ENCODE measurements at places on chromosomes 5 and 9.
A peak's percentile ranks its signal among the peaks of the same experiment; 100 is the strongest.

GRCh38 chr5:33438996-33439395, 1.8 kb upstream of the TARS1 start:
- DNase-seq, result no peak

- DNase-seq, result no peak
Measured at GRCh38 chr5:17817990-17818389, 183.7 kb downstream of the TAF11L14 start.

GRCh38 chr5:133925866-133926488, 42.4 kb downstream of the C5orf15 start:
- peak; percentile 69 for DNase-seq

DNA sequence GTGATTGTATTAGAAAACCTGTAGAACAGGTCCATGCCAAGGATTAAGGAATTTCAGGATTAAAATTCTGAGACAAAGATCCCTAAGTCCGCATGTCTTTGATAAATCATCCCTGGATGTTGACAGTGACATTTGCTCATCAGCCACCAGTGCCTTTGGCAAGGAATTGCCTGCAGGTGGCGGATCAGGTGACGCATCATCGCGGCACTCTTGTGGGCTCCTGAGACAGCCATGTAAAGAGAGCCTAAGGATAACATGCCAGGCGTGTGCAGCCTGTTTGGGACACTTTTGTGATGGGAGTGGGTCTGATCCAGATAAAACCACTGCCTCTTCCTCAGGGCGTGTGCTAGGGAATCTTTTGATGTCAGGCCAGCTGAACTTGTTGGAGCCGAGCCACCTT, 40.6 kb downstream of the ADCY2 start:
- DNase-seq, result no peak

DNA sequence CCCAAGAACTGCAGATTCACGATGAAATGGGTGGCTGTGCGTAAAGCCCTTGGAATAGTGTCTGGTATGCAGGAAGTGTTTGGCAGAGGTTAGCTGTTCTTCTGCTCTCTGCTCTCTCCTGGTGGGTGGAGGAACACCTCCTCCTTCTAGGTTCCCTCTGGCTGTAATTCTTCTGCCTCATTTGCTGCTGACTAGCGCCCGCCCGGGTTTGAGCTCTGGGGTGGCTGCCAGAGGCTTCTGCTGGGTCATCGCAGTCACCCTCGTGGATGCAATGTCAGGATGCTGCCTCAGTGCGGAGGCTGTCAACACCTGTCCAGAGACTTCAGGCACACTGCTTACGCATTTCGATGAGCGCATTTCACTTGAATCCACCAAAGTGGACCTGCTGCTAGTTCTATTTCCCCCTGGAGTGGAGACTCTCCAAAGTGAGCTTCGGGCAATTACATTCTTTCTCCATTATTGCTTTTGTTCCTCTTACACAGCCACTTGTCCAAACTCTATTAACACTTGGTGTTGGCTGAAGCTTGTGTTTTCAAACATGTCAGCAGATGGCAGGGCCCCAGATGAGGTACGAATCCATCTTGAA, 11.7 kb downstream of the DOCK2 start:
- DNase-seq, result peak; percentile 76

- DNase-seq, result peak; percentile 100
Measured at GRCh38 chr5:72065751-72066255, 41.5 kb upstream of the MAP1B start.

DNA sequence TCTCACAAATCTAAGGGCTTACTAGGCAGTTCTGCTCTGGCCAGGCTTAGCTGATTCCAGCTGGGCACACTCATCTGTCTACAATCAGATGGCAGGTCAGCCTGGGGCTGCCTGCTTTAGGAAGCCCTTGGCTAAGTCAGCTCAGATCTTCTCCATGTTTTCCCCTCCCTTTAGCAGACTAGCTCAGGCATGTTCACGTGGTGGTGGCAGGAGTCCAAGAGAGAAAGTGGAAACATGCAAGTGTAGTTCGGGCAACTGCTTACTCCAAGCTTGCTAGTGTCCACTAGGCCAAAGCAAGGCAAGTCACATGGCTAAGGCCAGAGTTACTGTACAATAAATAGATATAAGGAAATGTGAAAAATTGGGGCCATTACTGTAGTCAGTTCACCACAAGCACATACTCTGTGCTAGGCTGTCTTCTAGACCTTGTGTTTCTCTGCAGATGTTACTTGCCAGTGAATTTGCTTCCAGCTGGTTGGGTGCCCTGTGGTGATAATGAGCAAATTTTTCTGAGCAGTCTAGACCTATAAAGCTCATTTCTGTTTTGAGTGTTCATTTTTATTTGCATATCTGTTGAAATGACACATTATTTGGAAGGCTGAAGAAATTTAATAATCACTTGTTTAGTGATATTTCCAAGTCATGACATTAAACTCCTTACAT, 38.3 kb downstream of the RECK start:
- DNase-seq, result peak; percentile 29

GRCh38 chr9:113952676-113953075, 76.6 kb downstream of the ZNF618 start:
- no peak for DNase-seq

DNA sequence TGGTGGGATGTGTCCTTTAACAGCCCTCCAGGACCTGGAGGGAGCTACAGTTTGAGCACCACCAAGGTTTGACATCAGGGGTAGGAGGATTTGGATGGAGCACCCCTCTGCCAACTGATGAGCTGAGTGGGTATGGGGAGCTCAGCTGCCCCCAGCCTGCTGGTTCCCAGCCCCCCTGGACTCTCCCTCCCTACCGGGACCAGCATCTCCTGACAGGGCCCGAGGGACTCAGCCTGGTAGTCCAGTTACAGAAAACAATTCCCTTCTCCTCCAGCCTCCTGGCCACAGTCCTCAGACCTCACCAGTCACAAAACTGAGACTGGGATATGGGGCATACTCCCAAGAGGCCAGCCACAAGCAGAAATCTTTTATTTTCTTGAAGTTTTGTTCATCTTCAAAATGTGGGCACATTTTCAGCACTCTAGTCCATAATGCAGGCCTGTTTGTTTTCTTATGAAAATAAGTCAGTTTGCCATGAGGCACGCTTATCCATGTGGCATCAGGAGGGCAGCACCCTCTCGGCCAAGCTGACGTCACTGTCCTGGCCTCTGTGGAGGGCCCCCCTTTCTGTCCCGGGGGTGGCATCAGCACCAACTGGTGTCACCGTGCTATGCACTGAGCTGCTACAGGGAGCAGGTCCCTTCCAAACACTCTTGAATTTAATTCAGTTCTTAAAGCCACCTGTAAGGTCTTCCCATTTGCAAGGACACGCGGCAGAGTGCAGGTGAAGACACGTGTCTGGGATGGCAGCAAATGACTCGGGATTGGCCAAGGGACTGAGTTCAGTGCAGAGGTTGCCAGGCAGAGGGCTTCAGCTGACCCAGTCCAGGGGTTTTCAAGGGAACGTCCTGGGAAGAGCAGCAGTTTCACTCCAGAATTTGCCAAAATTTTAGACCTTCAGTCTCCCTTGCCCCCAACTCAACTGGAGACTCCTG, 187.6 kb downstream of the GADD45G start:
- no peak for DNase-seq

DNA sequence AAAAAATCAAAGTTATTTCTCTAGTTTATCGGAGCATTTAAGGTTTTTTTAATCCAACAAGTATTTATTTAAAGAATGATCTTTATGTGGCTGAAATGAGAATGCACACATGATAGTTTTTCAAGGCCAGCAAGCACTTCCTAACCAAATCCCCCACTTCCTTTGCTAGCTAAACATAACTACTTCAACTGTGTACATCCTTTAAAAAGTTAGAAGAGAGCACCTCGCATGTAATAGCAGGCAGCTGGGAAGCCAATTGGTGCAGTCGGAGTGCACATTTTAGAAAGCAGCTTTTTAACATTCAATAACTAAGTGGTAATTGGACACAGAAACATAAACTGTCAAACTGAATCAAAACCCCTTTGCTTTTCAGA, 245.7 kb downstream of the BNC2 start:
- DNase-seq, result peak; percentile 59

DNA sequence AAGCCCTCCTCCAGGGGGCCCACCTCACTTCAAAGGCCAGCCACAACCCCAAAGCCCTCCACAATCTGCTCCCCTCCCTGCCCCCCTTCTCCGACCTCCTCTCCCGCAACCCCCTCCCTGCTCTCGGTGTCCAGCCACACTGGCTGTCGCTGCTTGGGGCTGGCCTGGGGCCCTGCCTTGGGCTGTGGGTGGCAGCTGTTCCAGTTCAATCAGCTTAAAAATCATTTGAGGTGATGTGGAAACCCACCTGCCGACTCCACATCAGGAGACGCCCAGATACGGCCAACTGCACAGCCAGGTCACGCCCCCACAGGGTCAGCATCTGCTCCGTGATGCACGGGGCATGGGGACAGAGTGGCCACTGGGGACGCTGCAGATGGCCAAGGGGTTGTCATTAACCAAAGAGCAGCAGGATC, 107.0 kb upstream of the MVB12B start:
- DNase-seq, result no peak

DNA sequence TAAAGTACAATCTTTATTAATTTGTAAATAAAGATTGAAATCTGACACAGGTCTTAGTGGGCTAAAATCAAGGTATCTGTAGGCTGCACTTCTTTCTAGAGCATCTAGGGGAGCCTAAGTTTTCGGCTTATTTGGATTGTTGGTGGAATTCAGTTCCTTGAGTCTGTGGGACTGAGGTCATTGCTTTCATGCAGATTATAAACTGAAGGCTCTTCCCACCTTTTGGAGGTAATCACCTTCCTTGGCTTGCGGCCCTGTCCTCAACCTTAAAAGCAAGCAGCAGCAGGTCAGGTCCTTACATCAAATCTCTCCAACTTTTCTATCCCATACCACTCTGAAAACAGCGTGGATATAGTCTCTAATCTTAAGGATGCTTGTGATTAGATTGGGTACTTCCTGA, 25.9 kb downstream of the MAT2B start:
- DNase-seq, result no peak

DNA sequence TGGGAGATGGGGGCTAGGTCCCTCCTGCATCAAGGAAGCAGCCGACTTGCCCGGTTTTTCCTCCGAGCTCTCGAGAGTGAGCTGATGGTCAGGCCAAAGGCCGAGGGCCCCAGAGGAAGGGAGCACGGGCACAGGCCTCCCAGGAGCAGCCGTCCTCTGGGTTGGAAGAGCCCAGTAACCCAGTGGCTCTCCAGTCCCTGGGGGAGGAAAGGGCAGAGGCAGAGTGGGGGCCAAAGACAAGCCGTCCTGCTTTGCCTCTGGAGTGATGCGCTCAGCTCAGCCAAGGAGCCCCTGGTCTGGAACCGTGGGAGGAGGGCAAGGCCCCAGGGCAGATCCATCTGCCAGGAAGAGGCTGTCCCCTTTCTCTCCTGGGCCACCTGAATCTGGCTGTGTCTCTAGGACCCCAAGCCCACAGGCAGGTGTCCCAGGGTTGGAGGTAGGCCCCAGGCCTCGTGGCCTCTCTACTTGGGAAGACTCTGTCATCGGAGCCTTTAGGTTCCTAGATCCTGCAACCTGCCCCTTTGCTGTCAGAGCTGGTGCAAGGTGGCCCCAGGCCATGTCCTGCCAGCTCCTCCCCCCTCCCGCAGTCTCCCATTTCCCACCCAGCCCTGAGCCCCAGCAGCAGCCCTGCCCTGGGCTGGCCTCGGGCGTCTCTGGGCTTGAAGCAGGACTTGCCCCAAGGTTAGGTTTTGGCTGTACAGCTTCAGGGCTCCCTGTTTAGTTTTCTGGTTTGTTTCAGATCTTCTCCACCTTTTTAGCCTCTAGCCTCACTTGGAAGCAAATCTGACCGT, 224.1 kb downstream of the CACNA1B start:
- DNase-seq, result no peak
